ENCODE measurements at places on chromosomes 1 and 21.

DNA sequence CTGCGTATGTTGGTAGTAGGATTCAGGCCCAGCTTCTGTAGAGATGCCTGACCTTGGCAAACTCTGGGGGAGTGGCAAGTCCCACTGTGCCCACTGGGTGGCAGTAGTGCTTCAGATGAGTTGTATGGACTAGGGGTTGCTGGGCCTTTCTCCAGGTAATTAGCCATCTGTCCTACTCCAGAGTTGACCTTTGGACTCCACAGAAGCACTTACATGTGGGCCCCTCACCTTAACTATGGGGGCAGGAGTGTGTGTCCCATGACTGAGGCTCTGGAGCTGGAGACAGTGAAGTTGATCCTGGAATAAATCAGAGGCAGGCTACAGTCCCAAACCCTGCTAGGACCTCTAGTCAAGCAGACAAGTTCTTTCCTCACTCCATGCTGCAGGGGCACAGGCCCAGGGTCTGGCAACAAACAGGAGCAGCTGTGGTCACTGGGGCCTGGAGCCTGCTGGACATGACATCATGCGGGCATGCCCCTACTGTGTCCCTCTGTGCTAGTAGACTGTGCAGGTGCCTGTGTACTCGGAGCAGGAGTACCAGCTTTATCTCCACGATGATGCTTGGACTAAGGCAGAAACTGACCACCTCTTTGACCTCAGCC, 4.6 kb downstream of the DMAP1 start:
- peak; percentile 74 for DNase-seq

DNA sequence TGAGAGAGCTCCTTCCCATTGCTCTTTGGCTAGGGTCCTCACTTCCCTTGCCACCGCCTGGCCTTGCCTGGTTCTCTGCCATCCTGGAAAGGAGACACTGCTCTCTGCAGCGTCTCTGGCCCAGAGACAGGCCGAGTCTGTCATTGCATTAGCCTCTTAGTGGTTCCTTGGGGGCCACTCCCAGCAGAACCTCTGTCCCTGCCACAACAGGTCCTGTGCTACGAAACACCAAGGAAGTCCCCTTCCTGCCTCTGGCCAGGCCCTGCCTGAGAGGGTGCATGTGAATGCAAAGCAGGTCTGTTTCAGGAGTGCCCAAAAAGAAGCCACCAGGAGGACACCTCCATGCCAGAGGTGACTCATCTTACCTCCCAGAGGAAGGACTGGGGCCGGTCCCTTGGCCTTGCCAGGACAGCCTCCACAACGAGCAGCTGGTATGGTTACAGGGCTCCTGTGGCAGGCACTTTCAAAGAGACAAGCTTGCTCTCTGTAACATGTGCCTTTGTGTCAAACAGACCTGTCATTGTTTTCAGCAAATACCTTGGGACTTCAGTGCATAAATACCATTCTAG, 59.6 kb downstream of the VPS26C start:
- peak; percentile 12 for DNase-seq

- DNase-seq = no peak
Observed at GRCh38 chr1:20386323-20387081, 95.8 kb downstream of the VWA5B1 start.

DNA sequence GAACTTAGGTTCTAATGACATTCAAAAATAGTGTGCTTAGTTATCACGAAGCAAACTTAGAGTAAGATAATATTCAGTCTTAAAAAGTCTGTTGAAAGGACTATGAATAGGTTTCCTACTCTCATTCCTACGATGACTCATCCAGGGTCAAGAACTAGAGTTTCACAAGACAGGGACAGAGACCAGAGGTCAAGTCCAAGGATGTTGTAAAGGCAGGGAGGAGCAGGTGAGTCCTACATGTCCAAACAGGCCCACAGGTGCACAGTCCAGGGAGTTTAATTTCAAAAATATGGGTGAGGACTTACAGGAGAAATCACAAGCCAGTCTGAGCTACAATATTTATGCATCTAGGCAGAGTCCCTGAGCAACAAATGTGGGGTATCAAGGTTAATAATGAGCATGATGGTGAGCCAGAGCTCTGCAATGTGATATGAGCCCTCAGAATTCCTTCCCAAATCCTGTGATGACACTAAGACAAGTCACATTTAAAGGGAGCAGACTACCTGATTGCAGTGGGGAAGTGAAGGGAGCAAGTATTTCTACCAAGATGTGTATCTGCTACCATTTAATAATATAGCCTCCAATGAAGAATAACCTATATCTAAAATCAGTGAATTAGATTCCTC, 100.0 kb upstream of the NRIP1 start:
- DNase-seq = peak; percentile 29

DNA sequence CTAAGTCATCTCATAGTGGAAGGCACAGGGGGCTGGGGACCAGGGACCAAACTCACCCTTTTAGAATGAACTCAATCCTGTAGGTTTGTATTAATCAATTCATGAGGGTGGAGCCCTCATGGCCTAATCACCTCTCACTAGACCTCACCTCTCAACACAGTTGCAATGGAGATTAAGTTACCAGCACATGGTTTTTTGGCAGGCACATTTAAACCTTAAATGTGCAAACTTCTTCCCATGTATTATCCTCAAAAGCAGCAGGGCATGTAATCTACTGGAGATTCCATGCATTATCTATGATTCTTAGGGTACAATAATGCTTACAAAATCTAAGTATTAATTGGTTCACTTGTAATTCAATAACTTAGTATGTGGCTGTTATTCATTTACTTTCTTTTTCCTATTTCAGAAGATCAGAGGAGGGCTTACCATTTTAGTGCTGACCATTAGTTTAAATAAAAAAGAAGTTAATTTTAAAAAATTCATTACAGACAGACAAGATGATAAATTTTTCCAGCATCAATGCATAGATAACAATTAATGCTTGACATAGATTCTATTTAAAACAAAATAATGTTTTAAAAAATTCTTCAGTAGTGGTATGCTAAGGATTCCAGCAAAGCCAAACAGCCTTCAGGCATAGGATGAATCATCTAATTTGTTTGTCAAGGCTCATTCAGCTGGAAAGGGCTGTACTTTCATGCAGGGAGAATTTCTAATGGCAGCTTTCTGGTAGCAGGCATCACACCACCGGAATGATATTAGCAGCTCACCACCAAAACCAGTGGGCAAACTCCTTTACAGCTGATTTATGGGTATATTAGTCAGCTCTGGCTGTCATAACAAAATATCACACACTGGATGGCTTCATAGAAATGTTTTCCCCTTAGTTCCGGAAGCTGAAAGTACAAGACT, 124.6 kb upstream of the ZNF648 start:
- DNase-seq = no peak

DNA sequence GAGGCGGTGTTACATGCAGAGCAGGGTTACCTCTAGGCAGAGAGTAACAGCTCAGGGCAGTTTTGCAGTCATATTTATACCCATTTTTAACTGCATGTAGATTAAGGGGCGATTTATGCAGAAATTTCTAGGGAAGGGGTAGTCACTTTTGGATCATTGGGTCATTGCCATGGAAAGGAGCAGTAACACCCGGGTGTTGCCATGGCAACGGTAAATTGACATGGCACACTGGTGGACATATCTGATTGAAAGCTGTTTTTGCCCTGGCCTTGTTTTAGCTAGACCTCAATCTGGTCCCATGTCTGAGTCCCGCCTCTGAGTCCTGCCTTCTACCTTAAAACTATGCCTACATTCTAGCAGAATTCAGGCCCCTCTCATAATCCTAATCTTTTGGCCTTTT, 11.8 kb upstream of the USP1 start:
- no peak for DNase-seq

DNA sequence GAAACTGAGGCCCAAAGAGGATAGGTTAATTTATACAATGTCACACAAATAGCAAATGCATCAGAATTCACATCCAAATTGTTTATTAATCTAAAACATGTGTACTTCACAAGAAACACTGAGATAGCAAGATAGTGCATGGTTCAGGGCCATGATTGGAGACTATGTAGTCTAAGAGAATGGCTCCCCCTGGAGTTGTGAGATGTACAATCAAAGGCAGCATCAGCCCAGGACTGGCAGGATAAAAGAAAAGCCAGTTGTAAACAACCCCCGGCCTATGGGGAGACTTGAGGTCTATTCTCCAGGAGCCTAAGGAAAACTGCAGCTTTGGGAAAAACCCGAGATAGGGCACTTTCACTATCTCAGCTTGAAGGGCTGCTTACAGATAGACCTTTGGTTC, 511.0 kb downstream of the OMA1 start:
- peak; percentile 4 for DNase-seq

- DNase-seq = no peak
Observed at GRCh38 chr1:117244971-117245370, 34.2 kb upstream of the VTCN1 start.

GRCh38 chr1:46612937-46613660, 3.5 kb downstream of the MOB3C start:
- no peak for DNase-seq

GRCh38 chr1:116006486-116006964, 30.2 kb downstream of the SLC22A15 start:
- DNase-seq = no peak

GRCh38 chr1:169110689-169111447, 4.4 kb downstream of the ATP1B1 start:
- DNase-seq = peak; percentile 93

DNA sequence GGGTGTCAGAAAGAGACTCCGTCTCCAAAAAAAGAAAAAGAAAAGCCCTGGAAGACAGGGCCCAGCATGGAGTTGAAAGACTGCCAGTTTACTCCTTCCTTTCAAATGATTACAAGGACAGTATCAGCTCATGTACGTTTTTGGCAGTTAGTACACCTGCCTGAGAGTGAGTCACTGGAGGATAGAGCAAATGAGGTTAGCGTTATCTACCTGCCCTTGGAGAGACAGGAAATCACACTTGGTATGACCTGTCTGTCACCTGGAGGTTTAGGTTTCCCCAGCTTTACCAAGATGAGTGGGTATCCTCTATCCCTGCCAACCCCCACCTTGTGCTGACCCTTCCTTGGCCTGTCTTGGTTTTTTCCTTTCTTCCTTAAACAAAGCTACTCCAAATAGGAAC, 96.8 kb upstream of the BMP8A start:
- DNase-seq = no peak

- DNase-seq = peak; percentile 34
Observed at GRCh38 chr21:38843806-38844503, 38.2 kb downstream of the ETS2 start.

- peak; percentile 17 for DNase-seq
Observed at GRCh38 chr1:56092684-56093570, 486.4 kb downstream of the PLPP3 start.

- peak; percentile 64 for DNase-seq
Observed at GRCh38 chr1:224116131-224116530, 2.2 kb downstream of the FBXO28 start.

- peak; percentile 59 for DNase-seq
Observed at GRCh38 chr21:33966324-33966949, 50.8 kb upstream of the ATP5PO start.

DNA sequence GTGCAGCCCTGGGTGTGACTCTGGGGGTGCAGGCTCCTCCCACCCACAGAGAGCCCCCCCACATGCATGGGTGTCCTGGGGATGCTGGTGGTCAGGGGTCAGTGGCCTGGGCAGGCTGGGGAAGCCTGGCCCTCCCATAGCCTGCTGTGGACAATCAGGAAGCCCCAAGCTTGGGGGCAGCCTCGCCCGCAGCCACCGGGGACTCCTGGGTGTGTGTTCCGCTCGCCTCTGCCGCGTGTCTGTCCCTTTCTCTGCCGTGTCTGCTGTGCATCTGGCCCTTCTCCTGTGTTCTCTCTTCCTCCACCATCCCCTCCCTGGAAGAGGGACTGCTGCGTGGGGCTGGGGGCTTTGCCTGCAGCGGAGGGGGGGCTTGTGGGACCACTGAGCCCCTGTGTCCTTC, 22.9 kb downstream of the AGRN start:
- no peak for DNase-seq

- DNase-seq = no peak
Observed at GRCh38 chr1:199041173-199041914, 402.5 kb downstream of the PTPRC start.

- no peak for DNase-seq
Observed at GRCh38 chr1:208587110-208587509, 342.9 kb upstream of the PLXNA2 start.

GRCh38 chr1:53270107-53270506, 31.8 kb upstream of the MAGOH start:
- DNase-seq = no peak

DNA sequence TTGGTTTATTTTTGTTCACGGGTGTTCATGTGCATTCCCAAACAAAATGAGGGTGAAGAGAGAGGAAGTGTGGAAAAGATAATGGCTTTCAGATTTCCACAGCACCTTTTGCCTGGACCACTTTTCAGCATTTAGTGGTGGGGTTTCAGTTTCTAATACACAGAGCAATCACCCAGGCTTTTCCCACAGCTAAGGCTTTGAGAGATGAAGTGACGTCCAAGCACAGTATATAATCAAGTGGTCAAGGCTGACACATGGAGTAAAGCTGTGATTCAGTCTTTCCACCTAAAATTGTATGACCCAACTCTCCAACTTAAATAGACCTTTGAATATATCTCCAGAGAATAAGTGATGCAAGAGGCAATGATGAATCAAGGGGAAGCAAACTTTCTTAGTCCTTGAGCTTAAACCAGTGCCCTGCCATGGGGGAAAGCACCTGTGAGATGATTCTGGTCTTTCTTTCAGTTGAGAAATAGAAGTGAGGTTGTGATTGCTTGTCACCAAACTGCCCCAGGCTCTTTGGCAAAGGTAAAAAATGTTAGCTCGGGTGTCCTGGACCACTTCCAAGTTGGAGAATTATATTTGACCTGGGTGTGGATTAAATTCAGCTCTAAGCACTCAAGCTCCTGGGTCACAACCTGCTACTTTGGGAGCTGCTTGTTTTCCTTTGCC, 2.4 kb upstream of the PIK3R3 start:
- no peak for DNase-seq

- peak; percentile 73 for DNase-seq
Observed at GRCh38 chr1:54791880-54792522, 9.1 kb downstream of the TTC22 start.

- DNase-seq = no peak
Observed at GRCh38 chr1:214494706-214495105, 56.7 kb downstream of the PTPN14 start.

DNA sequence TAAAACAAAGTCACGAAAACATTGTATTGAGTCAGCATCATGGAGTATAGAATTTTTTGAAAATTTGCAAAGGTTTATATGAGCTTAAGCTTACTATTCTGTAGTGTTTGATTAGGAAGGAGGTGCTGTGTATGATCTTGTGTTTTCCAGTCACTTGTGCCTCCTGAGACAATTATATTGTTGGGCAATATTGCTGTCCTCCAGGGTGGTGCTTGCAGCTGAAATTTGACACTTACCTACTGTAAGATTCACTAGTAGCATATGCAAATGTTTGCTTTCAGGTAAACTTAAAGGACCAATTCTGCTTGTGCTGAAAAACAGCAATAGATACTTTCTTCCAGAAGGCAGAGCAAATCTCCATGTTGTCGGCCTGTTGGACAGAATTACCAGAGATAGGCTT, 268.0 kb downstream of the TGFB2 start:
- no peak for DNase-seq
